T-helper 17 cell (primary cell): ENCODE measurements at places on chromosomes 12 and 14.

DNA sequence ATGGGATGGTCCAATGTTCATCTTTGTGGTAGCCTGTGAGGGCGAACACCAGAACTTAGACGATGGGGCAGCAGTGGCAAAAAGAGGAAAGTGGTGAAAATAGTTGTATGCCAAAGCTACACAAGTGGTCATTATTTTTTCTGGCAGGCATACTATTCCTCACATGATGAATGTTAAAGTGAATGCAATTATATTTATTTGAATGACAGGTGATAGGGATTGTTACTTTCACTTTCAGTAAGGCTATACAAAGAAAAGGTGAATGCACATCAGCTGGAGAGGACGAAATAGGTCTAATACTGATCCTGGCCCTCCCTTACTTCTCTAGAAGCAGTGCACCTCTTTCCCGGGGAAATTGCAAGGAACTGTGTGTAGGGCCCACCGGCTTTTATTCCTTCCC is 470.1 kb downstream of the TMTC2 start:
- no peak for DNase-seq

DNA sequence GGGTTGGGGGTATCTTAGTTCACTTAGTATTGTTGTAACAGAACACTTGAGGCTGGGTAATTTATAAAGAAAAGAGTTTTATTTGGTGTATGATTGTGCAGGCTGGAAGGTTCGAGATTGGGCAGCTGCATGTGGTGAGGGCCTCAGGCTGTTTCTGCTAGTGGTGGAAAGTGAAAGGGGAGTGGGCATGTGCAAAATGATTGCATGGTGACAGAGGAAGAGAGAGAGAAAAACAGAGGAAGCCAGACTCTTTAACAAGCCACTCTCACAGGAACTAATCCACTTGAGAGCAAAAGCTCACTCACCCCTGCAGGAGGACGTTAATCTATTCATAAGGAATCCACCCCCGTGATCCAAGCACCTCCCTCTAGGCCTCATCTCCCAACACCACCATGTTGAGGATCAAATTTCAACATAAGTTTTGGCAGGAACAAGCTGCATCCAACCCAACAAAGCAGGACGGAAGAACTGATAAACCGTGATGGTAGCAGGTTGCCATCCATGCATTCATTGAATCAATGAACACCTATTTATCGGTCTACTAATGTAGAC is 165.0 kb upstream of the GZMB start:
- no peak for DNase-seq

DNA sequence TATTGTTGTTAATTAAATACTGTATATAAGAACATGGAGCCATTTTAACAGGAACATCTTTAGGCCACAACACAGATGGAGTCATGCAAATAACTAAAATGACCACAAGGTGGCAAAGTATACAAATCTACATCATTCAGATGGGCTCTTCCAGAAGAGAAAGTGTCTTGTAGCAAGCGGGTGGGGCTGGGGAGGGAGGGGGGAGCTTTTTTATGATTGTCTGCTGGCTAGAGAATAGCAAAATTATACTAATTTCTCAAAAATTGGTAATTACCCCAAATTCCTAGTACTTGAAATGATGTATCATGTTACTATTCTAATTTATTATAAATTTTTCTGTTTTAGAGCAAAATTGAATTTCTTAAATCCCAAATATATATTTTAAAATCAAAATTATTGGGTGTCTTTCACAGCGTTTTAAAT is 378.7 kb downstream of the PRKD1 start:
- DNase-seq = no peak

GRCh38 chr14:94689218-94689984 is 77.2 kb downstream of the SERPINA3 start:
- peak; percentile 19 for DNase-seq

DNA sequence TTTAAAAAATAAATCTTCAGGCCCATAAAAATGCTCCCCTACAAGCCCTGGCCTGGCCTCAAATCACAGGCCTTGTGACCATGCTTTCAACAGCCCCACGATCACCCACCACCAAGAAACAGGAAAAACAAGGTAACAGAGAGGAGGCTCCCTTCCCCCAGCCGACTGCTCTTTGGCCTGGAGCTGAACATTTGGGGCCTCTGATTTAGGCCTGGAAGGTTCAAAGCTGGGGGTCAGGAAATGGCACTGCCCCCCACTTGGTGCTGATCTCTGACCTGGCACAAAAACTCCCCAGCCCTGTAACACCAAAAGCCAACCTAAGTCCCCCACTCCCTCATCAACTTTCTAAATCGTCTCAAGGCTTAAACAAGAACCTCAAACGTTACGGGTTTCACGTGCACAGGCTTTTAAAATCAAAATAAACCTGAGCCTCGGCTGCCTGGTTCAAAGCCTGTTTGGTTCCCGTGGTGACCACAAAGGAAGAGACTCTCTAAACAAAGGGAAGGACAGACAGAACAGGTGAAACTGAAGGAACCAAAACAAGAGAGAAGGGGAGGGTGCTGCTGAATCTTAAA is 9.0 kb downstream of the ACTN1 start:
- DNase-seq = no peak

- no peak for DNase-seq
Observed at GRCh38 chr12:52014567-52015530, 8.1 kb downstream of the TAMALIN start.

DNA sequence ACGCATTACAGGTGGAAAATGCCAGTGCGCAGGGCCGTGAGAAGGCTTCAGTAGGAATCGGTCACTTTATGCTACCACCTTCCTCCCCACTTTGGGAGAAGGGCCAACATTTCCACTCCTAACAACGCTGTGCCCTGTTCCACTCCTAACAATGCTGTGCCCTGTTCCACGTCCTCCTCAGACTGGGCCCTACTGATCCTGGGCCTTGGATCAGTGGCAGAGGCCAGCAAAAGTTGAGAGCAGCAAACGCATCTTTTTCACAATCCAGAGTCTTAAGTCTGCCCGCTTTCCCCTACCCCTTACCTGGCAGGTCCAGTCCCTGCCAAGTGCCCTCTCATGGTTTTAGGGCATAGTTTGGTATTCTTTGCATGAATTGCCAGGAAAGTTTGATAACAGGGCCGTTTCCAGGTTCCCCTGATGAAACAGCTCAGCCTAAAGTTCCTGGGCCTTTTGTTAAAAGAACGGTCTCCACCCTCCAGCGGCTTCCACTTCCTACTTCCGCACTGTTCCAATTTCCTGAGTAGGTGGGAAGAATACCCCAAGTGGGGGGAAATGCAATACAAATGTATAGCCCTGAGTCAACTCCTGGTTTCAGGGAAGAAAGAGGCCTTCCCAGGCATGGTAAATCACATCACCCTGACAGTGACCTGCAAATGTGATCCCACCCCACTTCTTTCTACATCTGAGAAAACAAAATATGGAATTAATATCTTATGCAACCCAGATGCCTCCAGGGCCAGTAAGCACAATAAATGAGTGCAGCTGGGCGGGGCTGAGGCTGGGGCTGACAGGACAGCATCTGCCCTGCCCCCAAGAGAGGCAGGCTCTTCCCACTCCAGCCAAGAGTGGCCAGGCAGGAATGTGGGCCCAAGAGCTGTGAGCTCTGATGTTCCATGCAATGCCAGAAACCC is 15.0 kb downstream of the KCTD10 start:
- DNase-seq = no peak

GRCh38 chr12:132165584-132165983 is 21.3 kb downstream of the NOC4L start:
- peak; percentile 5 for DNase-seq

DNA sequence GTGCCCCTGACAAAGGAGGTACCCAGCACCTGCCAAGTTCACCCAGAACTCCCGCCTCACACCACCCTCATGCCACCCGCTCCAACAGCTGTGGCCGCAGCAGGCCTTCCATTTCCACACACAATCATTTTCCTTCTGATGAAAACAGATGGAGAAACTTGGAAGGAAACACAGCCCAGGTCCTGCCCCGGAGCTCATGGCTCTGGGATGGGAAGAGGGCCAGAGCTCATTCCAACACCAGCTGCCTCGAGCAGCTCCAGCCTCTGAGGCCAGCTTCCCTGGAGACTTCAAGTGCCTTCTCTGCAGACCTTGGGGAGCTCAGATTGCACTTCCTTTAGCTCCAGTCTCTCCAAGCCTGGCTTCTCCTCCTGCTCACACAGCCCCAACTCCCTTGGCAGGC is 55.1 kb upstream of the CMKLR1 start:
- no peak for DNase-seq

GRCh38 chr14:89013098-89013504 is 188.7 kb downstream of the TTC8 start:
- no peak for DNase-seq

GRCh38 chr12:132771126-132771838 is 9.7 kb upstream of the ANKLE2 start:
- no peak for DNase-seq

DNA sequence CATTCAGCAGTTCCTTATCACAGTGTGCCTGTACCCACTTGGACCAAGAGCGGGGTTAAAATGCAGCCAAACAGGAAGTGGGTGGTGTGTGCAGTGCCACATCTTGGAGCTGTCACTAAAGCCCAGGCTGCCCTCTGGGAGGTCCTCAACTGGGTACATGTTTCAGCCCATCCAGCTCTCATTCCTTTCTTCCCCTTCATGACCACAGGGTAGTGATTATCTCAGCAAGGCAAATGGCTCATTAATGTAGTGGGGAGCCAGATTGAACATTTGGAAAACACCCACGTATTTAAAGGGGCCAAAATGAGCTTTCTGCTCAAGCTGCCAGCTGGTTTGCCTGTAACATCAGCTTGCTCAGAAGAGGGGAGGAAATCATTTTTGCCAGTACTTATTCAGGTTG is 210.8 kb upstream of the BTG1 start:
- no peak for DNase-seq

DNA sequence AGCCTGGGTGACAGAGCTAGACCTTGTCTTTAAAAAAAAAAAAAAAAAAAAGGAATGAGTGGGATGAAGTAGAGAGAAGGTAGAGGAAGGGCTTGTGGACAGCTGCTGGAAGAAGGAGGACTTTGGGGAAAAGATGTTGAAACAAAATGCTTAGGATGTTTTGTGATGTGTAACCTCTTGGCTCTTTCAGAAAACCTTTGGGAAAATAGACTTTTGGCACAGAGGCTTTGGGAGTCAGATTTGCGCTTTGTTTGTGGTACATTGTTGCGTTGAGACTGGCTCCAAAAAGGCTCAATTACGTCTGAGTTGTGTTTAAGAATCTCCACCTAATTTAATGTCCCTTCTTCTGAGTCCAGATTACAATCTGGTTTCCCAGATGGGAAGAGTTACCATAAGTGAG is 32.9 kb upstream of the SPTLC2 start:
- DNase-seq = no peak

DNA sequence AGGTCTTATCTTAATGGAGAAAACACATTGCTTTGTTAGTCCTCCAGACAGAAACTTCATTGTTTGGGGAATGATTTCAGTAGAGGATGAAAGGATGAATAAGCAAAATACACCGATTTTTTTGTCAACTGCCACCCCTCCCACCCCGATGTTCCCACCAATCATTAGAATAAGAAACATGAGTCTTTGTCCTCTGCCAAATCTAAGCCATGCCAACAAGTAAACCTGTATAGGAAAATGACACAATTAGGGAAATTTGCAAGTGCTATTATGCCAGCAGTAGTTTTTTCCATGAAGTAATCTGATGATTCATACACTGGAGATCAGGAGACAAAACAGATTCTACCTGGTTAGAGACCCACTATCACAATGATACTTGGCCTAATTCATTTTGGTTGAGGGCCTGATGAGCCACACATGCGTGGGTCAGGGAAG is 35.9 kb downstream of the FLRT2 start:
- DNase-seq = no peak

GRCh38 chr14:50520947-50521815 is 11.2 kb downstream of the MAP4K5 start:
- DNase-seq = no peak

DNA sequence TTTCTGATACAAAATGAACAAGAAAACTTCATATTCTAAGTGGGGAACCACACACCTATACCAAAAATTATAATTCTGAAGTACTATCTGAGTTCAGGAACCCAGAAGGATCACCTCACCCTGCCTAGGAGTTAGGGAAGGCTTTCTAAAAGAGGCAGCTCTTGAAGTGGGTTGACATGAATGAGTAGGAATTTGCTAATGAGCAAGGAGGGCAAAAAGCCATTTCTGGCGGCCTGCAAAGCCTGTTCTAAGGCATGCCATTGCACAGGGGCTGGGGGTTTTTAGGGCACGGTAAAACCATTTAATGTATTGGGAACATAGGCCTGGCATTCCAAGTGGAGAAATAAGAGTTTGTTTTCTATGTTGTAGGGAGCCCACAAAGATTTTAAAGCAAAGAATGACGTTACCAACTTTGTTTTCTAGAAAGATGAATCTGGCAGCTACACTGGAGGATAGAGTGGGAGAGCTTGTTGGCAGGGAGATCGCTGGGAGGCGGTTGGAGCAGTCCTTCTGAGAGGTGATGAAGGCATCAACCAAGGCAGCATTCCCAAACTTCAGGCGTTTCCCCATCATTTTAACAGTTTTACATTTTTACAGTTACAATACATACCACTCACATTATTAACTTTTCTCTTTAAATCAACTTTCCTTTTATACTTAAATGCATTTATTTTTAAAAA is 14.1 kb downstream of the IFT43 start:
- no peak for DNase-seq

DNA sequence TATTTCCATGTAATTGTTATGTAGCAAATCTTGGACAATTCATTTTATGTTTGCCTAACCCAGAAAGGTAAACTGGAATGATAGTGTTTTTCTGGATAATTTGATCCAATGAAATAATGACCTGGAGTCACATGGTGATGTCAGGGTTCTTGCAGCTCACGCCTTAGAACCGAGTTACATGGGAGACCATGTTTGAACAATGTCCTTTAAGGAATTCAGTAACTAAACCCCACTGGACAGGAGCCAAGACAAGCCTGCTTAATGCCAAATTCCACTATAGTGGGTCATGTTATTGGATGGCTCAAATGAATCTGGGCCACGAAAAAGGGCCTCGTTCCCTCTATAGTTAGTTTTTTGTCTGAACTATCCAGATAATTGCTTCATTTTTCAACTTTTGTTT is 255.8 kb upstream of the HMGA2 start:
- no peak for DNase-seq

- DNase-seq = no peak
Observed at GRCh38 chr14:75430526-75430925, 2.7 kb downstream of the JDP2 start.

- DNase-seq = no peak
Observed at GRCh38 chr14:91329486-91330014, 85.0 kb upstream of the GPR68 start.

GRCh38 chr12:120711411-120711810 is 1.2 kb downstream of the UNC119B start:
- no peak for DNase-seq

- no peak for DNase-seq
Observed at GRCh38 chr14:35687335-35687939, 121.7 kb downstream of the RALGAPA1 start.

- DNase-seq = no peak
Observed at GRCh38 chr12:6532927-6533652, 1.2 kb upstream of the GAPDH start.
